Osteocyte (in vitro differentiated cells): ENCODE measurements at places on chromosomes 7 and 10. TPM values are rescaled to one million over a fixed set of nuclear protein-coding genes. Genes with fewer than 3 reads are reported as not detected.
A peak's percentile ranks its signal among the peaks of the same experiment; 100 is the strongest.

DNA sequence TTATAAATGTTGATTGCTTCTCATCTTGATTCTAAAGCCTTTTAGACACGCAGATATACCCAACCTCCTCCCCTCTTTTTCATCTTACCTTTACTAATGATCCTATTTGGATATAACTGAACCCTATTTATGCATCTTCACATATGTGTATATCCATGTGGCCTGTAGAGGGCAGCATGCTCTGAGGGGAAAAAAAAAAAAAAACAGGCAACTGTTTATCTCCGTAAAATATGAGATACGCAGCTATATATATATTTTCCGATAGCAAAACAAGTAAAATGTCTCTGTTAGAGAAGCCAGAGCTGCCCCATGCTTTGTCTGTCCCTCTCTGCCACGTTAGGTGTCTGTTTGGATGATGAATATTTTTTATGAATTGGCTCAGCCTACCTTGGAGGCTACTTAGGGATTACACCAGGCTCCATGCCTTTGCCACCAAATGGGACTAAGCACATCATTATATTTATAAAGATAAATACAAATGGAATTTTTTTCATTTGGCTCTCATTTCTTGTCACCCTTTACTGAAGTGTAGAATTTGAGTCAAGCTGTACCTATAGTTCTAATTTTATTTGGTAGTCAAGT is 174.8 kb upstream of the FZD1 start:
- no peak overlapping the region for H3K4me3 ChIP-seq
- H3K36me3 ChIP-seq: peaks cover 9% of the 10 kb centered on the region
- H3K4me1 ChIP-seq: peaks cover 8% of the 10 kb centered on the region
- DNase-seq: no peak
- no peaks in the 10 kb centered on the region for H3K27me3 ChIP-seq

DNA sequence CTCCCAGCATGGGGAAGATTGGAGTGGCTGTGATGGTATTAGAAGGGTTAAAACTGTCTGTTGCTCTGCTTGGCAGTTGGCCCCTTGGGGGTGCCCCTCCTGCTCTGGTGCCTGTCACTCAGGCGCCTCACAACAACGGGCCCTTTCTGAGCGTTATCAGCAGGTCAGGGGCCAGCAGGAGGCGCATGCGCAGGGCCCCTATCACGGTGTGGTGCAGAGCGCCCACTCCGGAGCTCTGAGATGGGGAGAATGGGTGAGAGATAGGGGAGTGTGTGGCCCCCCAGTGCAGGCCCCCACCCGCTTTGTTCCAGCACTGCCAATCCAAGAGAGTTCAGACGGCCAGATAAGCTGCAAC is 24.8 kb downstream of the GBX1 start:
- peaks cover 12% of the 10 kb centered on the region for H3K4me1 ChIP-seq
- no peak overlapping the region for H3K27ac ChIP-seq
- DNase-seq: no peak
- no peak overlapping the region for H3K4me3 ChIP-seq
- no peaks in the 10 kb centered on the region for H3K27me3 ChIP-seq

DNA sequence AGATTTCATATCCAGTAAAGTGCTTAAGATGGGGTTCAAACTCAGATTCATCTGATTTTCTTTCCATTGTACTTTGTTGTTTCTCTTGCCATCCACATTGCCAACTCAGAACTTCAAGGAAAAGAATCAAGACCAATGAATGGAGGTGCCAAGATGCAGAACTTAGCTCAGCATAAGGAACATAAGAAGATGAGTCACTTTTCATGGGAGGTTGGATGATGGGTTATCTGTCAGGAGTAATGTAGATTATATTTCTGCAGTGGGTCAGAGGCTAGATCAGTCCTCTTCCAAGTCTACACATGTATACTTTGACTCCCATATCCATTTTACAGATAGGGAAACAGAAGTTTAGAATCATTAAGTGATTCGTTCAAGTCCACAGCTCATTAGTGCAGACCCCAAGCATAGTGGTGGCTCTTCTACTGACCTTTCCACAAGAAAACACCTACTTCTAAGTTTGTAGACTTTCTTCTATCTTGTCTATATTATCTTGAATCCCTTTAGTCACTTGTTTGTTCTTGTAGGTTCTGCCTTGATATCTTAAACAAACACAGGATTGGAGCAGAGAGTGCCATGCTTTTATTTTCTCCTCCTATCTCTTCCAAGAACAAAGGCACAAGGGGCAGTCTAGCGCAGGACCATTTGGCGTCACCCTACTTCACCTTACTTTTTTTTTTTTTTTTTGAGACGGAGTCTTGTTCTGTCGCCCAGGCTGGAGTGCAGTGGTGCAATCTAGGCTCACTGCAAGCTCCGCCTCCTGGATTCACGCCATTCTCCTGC is 14.0 kb upstream of the ADD3 start:
- no peak overlapping the region for H3K27ac ChIP-seq
- H3K4me3 ChIP-seq: no peak overlapping the region
- no peaks in the 10 kb centered on the region for H3K36me3 ChIP-seq
- H3K4me1 ChIP-seq: peaks cover 31% of the 10 kb centered on the region

GRCh38 chr7:151232917-151233701 is 826 bp downstream of the CHPF2 start:
- H3K36me3 ChIP-seq: peaks cover 6% of the 10 kb centered on the region
- no peak for DNase-seq
- peak overlapping the region; percentile 98 for H3K27ac ChIP-seq
- H3K27me3 ChIP-seq: no peaks in the 10 kb centered on the region
- peaks cover 30% of the 10 kb centered on the region for H3K4me1 ChIP-seq
- peak overlapping the region; percentile 100 for H3K4me3 ChIP-seq

DNA sequence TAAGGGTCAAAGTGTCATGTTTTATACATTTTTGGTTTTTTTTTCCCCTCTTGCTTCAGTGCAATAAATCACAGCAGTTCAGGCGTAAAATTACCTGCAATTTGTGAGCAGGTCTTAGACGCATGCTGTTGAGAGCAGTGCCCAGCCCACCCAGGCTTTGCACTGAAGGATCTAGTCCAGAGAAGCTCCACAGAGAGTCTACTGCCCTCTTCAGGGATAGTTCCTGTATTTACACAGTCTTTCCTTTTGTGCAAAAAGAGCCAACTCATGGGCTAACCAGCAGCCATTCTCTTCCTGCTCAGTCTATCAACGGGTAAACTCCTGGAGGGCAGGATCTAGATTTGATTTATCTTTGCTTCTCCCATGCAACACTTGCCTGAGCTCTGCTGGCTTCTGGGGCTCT is 82.2 kb upstream of the NAMPT start:
- H3K4me1 ChIP-seq: peaks cover 3% of the 10 kb centered on the region
- H3K27ac ChIP-seq: no peak overlapping the region
- no peak overlapping the region for H3K4me3 ChIP-seq

DNA sequence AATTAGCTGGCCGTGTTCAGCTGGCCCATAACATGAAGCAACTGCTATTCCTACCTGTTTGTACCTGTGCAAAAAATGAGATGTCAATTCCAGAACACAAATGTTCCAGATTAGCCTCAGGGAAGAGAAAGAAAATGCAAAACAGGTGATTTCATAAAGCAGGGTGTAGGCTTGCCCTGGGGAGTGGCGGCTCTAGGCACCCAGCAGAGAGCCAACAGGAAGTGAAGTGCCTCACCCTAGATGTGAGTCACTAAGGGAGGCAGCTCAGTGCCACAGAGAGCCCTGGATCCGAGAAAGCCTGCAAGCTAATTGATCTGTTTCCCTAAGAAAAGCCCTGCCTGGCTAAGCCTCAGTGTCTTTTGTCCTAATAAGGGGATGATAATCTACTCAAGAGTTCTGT is 240.0 kb downstream of the ARHGAP21 start:
- H3K4me3 ChIP-seq: no peak overlapping the region
- DNase-seq: no peak
- H3K36me3 ChIP-seq: peaks cover 3% of the 10 kb centered on the region

GRCh38 chr10:87804939-87805569 is 13.0 kb downstream of the ATAD1 start:
- peaks cover 74% of the 10 kb centered on the region for H3K36me3 ChIP-seq
- no peaks in the 10 kb centered on the region for H3K27me3 ChIP-seq
- no peak overlapping the region for H3K4me3 ChIP-seq
- no peak overlapping the region for H3K27ac ChIP-seq

- H3K27me3 ChIP-seq: no peaks in the 10 kb centered on the region
- H3K36me3 ChIP-seq: peaks cover 33% of the 10 kb centered on the region
- no peak for DNase-seq
- H3K4me1 ChIP-seq: peaks cover 12% of the 10 kb centered on the region
- H3K27ac ChIP-seq: peak overlapping the region; percentile 32
- H3K4me3 ChIP-seq: no peak overlapping the region
These were observed 52.8 kb downstream of the NRF1 start for GRCh38 chr7:129664029-129665012.

- H3K27ac ChIP-seq: no peak overlapping the region
- no peak overlapping the region for H3K4me3 ChIP-seq
- DNase-seq: no peak
- H3K36me3 ChIP-seq: no peaks in the 10 kb centered on the region
- H3K27me3 ChIP-seq: no peaks in the 10 kb centered on the region
These were observed 124.3 kb downstream of the THSD7A start for GRCh38 chr7:11707606-11708193.

GRCh38 chr10:98848361-98848760 is 387.3 kb downstream of the HPSE2 start:
- H3K4me1 ChIP-seq: no peaks in the 10 kb centered on the region
- H3K27ac ChIP-seq: no peak overlapping the region
- H3K36me3 ChIP-seq: no peaks in the 10 kb centered on the region
- no peak overlapping the region for H3K4me3 ChIP-seq

DNA sequence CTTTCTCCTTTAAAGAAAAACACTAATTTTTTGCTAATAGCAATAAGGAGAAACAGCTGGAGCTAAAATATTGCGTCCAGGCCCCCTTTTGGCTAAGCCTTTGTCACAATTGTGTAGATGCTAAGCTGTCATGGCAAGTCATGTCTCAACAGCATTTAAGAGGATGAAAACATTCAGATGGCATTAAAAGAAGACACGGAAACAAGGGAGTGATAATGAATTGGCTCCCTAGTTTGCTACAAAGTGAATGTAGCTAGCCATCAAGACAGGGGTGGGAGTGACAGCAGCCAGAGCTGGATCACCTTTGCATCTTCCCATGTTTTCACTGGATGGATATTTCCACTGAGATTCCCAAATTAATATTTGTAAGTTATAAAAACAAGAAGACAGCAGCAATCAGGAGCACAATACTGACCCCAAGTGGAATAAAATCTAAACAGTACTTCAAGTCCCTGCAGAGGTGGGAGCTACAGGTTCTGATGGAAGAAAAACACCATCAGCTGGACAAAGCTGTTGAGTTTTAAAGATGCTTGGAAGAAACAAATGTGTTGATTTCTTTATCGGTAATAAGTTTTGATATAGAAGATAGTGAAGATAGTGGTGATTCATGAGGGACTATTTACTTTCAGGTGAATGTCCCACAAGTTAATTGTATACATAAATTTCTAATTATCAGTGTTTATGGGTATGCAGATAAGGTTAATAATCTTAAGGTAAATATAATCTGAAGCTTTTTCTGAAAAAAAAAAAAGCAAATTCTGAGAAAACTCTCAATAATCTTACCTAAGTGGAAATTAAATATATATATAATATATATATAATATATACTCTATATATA is 129.4 kb downstream of the SLC16A9 start:
- peaks cover 27% of the 10 kb centered on the region for H3K27me3 ChIP-seq
- H3K36me3 ChIP-seq: no peaks in the 10 kb centered on the region
- no peak for DNase-seq
- H3K4me1 ChIP-seq: no peaks in the 10 kb centered on the region

GRCh38 chr7:142604671-142605070 is 144.6 kb upstream of the PRSS1 start:
- no peak overlapping the region for H3K27ac ChIP-seq
- H3K4me1 ChIP-seq: peaks cover 7% of the 10 kb centered on the region
- H3K4me3 ChIP-seq: no peak overlapping the region
- DNase-seq: no peak
- peaks cover 16% of the 10 kb centered on the region for H3K27me3 ChIP-seq
- H3K36me3 ChIP-seq: no peaks in the 10 kb centered on the region

- H3K36me3 ChIP-seq: peaks cover 2% of the 10 kb centered on the region
- no peak overlapping the region for H3K27ac ChIP-seq
- no peak overlapping the region for H3K4me3 ChIP-seq
- H3K4me1 ChIP-seq: peaks cover under 1% of the 10 kb centered on the region
These were observed 41.0 kb downstream of the TSPAN15 start for GRCh38 chr10:69492091-69492745.

DNA sequence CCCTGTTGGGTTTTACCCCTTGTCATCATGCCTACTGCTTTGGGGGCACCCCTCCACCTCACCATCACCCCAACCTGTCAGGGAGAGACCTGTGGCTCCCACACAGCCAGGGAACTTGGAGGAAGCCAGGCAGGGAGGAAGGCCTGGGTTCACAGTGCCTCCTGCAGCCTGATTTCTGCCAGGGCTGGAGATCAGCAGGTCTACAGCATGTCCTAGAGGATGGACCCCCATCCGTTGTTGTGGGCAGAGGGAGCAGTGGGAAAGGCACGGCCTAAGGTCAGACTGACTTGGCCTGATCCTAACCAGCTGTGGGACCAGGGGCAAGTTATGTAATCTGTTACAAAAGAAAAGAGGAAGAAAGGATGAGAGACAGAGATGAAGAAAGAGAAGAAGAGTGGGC is 28.2 kb downstream of the ZCCHC24 start:
- peaks cover 59% of the 10 kb centered on the region for H3K36me3 ChIP-seq
- no peaks in the 10 kb centered on the region for H3K27me3 ChIP-seq
- H3K4me1 ChIP-seq: peaks cover 62% of the 10 kb centered on the region
- H3K4me3 ChIP-seq: no peak overlapping the region
- no peak overlapping the region for H3K27ac ChIP-seq

- H3K27me3 ChIP-seq: no peaks in the 10 kb centered on the region
- DNase-seq: no peak
These were observed 3.6 kb downstream of the CCDC71L start for GRCh38 chr7:106657085-106657991.

GRCh38 chr7:27808626-27809025 is 68.7 kb downstream of the TAX1BP1 start:
- DNase-seq: no peak
- H3K27me3 ChIP-seq: no peaks in the 10 kb centered on the region
- H3K27ac ChIP-seq: peak overlapping the region; percentile 86
- H3K4me3 ChIP-seq: no peak overlapping the region
- peaks cover 29% of the 10 kb centered on the region for H3K36me3 ChIP-seq
- H3K4me1 ChIP-seq: peaks cover 25% of the 10 kb centered on the region

DNA sequence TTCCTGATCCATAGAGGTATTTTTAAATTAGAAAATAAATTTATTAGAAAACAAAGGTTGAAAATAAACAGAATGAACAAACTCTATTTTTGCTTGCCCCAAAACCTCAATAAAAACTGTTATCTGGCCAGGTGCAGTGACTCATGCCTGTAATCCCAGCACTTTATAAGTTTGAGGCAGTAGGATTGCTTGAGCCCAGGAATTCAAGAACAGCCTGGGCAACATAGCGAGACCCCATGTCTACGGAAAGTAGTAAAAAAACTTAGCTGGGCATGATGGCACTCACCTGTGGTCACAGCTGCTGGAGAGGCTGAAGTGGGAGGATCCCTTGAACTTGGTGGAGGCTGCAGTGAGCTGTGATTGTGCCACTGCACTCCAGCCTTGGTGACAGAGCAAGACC is 10.3 kb downstream of the SLK start:
- DNase-seq: no peak
- H3K27ac ChIP-seq: no peak overlapping the region
- H3K4me3 ChIP-seq: no peak overlapping the region

Gene MACROH2A2
- total RNA-seq: 31.2 and 36.5 TPM in 2 replicates

Gene ZNF248
- 3.9 and 5.4 TPM in 2 replicates for total RNA-seq

Gene NPSR1
- total RNA-seq: not detected in 2 replicates

Gene VWDE
- total RNA-seq: not detected in 2 replicates

Gene CASP7
- total RNA-seq: 30.1 and 34.2 TPM in 2 replicates
